Stimulated activated CD4-positive, alpha-beta T cell treated with anti-CD3 and anti-CD28 coated beads, TNF-alpha, amount 100 ng/mL, for 24 hours (primary cell): ENCODE measurements at places on chromosomes 12 and 14.

- DNase-seq = no peak
These were observed 84.7 kb downstream of the CMAS start for GRCh38 chr12:22130671-22131070.

DNA sequence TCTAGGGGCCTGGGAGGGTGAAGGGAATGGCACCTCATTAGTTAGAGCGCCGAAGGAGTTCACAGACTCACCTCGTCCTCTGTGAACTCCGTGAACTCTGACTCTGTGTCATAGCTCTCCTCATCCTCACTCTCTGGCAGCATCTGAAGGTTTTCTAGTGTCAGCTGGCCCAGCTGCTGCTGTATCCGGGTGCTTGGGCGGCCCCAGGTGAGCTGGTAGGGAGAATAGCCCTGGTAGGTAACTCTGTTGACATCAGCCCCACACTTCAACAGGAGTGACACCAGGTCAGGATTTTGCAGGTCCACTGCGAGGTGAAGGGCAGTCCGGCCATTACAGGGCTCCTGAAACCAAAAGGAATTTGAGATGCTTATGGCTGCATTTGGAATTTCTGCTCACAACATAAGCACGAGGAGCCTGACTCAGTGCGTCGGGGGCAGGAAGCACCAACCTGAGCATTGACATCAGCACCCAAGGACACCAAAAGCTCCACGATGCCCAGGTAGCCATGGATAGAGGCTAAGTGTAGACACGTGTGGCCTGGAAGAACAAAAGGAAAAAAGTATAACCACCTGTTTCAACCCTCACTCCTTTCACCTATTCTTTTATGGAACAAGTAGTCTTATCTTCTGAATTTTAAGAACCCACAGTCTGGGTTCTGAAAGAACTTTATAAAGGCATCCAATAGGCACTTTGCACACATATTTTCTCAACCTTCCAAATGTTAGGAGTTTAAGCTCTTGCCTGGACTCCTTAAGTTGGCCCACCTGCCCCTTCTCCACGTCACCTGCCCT is 2.0 kb downstream of the NFKBIA start:
- DNase-seq = no peak

- DNase-seq = no peak
These were observed 871.4 kb downstream of the C12orf50 start for GRCh38 chr12:87157791-87158190.

DNA sequence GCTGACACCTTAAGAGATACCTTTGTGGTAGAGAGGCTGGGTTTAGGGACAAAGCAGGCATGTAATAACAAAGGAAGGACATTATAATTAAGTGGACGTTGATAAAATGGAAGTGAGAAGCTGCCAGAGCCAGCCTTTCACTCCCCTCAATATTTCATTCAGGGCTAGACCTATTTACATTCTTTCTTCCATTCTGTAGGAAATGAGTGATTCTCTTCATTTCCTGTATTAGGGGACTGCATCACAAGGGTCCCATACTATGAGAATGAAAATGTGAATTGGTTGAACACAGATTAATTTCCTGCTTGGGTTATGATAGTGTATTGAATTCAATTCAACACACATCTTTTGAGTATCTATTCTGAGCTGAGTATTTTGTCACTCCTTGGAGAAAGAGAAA is 143.0 kb downstream of the OTOGL start:
- no peak for DNase-seq
